ENCODE measurements at places on chromosomes 7 and 10.

DNA sequence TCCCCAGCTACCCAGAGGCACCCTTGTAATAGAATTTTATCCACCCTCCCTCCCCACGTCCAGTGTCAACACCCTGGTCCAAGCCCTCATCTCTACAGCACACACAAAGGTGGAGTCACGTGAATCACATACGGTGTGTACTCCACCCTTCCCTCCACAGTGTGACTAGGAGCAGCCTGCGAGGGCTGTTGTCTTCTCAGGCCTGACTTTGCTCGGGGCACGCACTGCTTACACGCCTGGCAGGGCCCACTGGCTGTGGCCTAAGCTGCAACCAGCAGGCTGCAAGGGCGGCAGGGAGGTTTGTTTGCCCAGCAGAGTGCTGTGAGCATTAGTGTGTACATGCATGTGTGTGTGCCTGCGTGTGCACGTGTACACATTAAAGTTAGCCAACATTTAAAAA is 93.7 kb downstream of the COBL start:
- DNase-seq = no peak

DNA sequence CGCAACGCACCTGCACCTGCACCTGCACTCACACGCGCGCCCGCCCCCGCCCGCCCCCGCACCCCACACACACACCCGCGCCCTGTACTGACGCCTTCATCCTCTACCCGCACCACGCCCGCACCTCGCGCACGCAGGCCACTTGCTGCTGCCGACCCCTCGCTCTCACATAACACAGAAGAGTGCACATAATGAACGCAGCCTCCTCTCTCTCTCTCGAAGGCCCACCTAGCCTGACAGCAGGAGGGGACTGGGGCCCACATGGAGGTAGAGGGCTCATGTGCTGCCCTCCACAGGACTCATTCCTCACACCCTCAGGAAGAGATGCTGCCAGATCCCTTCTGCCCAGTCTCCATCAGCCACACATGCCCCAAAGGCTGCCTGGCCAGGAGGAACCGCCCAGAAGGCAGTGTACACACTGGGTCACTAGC is 432 bp upstream of the CAMK2B start:
- no peak for DNase-seq

DNA sequence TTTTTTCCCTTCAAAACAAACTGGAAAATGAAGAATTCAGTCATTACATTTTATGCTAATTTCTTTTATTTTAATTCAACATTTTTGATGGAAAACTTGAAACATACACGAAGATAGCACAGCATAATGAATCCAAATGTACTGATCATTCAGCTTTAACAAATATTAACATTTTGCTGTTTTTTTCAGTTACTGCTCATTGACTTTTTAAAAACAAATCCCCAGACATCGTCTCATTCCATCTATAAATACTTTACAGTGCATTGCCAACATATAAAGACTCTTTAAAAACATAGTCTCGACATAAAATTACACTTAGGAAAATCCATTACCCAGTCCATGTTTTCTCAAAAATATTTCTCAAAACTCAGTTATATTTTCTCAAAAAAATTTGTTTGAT is 452.3 kb downstream of the GALNT17 start:
- DNase-seq = no peak

DNA sequence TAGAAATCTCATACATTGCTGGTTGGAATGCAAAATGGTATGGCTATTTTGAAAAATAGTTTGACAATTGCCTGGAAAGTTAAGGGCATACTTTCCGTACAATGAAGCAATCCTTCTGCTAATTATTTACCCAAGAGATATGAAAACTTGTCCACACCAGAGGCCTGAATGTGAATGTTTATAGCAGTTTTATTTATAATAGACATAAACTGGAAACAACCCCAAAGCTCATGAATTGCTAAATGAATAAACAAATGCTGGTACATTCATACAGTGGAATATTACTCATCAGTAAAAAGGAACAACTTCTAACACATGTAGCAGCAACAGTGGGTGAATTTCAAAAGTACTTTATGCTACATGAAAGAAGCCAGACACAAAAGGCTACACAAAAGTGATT is 42.7 kb downstream of the MMRN2 start:
- DNase-seq = no peak

DNA sequence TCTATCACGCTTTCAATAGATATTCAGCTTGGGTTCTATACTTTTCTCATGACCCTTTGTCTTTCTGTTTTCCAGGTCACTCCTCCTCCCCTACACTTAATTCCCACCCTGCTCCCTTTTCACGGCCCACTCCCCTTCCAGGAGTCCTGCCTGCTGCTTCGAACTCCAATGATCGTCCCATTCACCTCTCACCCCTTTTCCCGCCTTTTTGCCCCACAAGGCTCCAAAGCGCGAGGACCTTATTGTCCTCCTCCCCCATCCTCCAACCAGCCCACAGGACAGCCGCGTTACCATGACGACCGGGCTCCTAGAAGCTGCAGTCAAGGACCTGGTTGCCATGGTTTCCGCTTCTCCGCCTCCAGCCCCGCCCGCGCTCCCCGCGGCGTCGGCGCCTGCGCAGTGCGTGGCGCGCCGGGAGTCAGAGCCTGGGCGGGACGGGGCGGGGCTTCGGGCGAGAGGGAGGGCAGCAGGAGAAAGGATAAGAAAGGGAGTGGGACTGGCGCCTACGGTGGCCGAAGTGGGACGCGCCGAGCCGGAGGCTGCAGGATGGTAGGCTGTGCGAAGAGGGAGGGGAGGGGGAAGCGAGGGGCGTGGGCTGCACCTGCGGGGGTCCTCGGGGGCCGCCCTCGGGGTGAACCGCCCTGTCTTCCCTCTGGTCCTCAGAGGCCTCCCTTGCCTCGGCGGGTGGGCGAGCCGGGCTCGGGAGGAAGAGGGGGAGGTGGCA is at the start of gene AP1S1:
AP1S1 (plus strand) TSS at position 508 of the 724 bp plus-strand sequence; CDS start at position 547, 39 bp downstream.
- DNase-seq = peak; percentile 97

DNA sequence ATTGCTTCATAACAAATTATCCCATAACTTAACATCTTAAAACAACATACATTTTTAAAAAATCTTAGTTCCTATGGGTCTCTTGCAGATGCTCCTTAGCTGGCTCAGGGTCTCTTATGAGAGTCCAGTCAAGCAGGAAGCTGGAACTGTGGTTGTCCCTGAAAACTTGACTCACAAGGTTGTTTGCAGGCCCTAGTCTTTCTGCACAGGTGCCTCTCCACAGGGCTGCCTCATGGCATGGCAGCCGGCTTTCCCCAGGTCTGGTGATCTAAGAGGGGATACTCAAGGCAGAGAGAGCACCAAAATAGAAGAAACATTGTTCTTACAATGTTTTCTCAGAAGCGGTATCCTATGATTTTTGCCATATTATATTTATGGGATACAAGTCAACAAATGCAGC is 127.1 kb downstream of the CDK14 start:
- no peak for DNase-seq

- no peak for DNase-seq
Measured at GRCh38 chr7:1703871-1704810, 34.1 kb downstream of the ELFN1 start.

GRCh38 chr10:92923416-92923815 is 75.1 kb downstream of the EXOC6 start:
- DNase-seq = no peak

GRCh38 chr10:27223964-27224363 is 16.6 kb downstream of the ACBD5 start:
- peak; percentile 26 for DNase-seq

DNA sequence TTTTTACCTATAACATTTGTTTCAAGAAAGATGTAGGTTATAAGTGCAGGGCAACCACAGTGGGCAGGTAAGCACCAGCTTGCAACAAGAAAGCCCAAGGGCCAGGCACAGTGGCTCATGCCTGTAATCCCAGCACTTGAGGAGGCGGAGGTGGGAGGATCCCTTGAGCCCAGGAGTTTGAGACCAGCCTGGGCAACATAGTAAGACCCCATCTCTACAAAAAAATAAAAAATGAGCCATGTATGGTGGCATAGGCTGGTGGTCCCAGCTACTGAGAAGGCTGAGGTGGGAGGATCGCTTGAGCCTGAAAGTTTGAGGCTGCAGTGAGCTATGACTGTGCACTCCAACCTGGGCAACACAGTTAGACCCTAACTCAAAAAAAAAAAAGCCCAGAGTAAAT is 12.8 kb downstream of the BCL7B start:
- DNase-seq = no peak

- peak; percentile 38 for DNase-seq
Measured at GRCh38 chr7:23205909-23206767, 24.3 kb downstream of the NUP42 start.

DNA sequence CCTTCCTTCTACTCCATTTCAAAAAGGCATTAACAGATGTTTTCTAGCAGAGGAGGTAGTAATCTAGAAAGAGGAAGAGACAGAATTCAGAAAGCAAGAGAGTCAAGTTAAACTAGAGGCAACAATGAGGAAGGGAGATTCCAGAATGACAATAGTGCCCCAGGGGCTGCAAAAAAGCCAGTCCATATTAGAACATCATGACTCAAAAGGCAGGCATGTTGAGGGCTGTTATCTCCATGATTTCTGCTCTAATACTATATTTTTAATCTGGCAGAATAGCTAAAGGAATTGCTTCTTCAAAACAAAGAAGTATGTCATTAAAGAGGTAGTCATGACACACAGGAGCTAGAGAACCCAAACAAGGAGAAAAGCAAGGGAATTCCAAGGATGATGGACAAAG is 599.6 kb downstream of the INHBA start:
- DNase-seq = no peak

- no peak for DNase-seq
Measured at GRCh38 chr7:11615174-11615573, 216.8 kb downstream of the THSD7A start.

DNA sequence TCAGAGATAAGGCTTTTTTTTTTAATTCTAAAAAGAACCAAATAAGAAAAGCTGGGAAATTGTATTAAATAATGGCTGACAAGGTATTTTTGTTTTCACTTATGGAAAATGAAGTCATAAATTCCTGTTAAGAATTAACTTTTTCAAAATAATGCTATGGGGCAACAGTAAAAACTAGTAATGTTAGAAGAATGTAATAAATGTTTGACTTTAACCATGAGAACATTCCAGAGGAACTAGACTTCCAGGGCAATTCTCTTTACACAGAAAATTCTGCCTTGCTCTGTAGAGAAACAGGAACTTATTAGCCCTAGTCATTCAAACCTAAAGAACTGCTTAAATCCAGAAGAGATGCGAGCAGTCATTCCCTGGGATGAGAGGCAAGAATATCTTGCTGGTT is 571.1 kb downstream of the IPMK start:
- DNase-seq = no peak

DNA sequence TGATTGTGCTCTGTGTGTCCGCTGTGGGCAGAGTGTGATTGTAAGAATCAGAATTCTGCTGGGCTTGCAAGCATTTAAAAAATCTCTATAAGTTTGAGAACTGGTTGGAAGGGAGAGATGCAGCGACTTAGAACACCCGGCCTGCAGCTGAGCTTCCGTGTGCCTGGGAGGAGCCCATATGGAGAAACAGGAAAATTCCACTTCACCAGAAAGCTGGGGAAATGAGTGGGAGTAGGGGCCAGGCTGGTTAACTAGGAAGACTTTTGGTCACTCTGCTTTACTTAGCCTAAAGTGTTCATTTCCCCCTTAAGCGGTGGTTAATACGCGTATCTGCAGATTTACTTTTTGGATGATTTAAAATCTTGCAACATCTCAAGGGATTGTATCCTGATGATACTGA is 72.2 kb downstream of the TCF7L2 start:
- DNase-seq = no peak

GRCh38 chr7:25075459-25075858 is 49.6 kb downstream of the CYCS start:
- no peak for DNase-seq

DNA sequence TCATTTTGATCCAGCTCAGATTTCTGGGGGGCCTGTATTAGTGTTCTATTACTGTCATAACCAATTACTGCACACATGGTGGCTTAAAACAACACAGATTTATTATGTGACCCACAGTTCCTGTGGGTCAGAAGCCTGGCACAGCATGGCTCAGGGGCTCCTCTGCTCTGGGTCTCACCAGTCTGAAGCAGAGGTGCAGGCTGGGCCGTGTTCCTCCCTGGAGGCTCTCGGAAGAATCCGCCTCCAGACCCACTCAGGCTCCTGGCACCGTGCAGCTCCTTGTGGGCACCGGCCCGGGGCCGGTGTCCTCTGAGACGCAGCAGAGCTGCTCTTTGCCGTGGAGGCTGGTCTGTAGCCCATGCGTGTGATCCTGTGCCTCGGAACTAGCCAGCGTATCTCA is 61.5 kb downstream of the RAMP3 start:
- DNase-seq = no peak

GRCh38 chr10:15122477-15123030 is 25.4 kb downstream of the RPP38 start:
- DNase-seq = no peak

DNA sequence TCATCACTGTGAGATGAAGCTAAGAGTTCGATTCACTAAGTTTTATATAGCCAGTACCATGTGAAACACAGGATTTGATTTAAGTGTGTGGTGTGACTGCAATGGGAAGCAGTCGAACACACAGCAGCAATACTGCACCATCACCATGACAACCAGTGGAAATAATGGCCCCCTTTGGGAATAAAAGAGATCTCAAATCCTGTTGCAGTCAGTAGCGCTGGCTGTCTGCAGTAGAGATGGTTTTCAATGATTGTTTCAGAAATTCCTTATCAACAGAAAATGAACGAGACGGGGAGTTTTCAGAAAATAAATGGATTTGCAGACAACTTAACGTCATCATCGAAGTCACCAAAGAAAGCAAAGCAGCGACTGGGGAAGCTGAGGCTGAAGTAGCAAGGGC is 91.0 kb downstream of the PTPRE start:
- DNase-seq = no peak

DNA sequence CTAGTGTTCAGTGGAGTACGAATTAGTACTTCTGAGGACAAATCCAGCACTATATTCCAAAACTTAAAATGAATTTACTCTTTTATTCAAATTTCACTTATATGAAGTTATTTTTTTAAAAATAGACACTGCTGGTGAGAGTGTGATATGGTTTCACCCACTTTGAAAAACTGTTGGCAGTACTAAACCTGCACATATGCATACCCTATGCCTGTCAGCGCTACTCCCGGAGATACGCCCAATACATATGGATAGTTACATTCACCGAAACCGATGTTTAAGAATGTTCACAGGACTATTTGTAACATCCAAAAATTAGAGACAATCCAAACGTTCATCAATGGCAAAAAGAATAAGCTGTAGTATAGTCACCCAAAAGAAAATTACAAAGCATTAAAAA is 69.6 kb downstream of the UBE2H start:
- no peak for DNase-seq

DNA sequence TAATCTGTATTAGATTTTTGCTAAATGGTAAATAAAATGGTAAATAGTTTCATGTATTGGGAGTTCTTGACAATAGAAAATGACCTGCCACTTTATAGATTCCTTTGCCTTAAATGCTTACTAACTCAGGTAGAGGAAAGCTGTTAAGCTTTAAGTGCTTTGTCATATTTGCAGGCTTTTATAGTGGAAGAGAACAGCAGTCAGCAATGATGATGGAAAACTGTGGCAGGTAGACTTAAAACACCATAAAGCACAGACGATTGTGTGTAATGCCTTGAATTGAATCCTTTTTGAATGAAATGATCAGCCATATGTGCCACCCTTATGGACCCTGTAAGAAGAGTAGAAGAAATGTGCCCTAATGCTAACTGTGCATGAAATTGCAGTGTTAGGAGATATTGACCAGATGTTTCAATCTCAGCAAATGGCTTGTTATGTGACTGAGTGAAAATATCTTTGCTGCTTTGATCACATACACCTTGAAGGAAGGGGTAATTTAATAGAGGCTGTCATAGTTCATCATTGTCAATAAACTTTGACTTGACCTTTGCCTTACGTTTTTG is 230.4 kb downstream of the ADK start:
- DNase-seq = no peak

Measured in endothelial cell (in vitro differentiated cells).